ENCODE measurements at places on chromosomes 13 and 19.

DNA sequence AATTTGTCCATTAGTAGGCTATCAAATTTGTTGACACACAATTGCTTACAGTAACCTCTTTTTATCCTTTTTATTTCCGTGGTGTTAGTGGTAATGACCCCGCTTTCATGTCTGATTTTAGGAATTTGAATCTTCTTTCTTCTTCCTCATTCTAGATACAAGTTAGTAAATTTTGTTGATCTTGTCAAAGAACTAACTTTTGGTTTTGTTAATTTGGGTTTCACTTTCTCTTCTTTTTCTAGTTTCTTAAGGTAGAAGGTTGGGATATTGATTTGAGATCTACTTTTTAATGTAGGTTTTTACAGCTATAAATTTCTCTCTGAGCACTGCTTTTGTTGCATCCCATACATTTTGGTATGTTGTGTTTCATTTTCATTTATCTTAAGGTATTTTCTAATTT, 53.3 kb upstream of the SLC7A1 start:
- DNase-seq, result no peak

DNA sequence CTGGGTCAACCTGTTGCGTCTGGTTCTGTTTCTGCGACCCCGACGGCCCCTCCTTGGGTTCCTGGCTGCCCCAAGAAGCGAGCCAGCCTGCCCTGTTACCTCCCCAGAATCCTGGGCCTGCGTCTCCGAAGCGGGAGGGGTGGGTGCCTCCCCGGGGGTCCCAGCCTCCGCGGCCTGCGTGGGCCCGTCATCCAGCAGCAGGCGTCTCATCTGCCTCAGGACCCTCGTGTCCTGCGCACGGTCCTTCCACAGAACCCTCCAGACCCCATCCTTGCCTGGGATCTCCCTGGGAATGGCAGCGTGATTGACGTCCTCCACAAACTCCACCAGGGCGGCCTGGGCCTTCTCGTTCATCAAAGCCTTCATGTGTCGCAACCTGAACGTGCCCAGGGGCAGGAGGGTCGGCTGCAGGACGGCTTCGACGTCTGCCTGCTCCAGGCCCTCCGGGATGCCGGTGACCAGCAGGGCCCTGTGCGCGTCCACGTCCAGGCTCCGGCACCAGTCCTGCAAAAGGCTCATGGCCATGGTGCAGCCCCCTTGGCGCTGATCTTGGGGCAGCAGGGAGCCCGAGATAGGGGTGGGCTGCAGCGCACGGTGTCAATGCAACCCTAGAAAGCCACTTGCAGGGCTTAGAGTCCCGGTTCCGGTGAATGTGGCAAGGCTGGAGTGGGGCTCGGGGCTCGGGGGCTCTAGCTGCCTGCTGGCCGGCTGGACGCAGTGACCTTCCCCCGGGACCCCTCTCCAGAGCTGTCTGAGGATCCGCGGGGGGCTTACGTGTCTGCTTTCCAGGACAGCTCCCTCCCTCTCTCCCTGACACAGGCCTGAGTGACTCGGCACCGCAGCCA, 504 bp downstream of the PNMA8B start:
- DNase-seq, result no peak

DNA sequence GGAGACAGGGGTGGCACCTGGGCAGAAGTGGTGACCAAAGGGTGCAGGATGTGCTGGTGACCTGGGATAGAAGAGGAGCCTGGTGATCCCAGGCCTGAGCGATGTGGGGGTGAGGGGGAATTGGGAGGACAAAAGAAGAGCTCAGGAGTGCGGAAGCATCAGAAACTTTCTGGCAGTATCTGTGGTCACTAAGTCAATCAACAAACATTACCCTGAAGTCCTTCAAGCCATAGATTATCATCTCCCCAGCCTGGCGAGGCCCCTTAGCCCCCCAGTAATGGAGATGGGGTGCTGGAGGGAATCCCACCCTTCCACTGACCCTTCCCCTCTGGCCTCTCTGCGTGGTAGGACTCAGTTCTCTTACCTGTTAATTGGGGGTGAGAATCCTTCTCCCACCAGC, 10.5 kb downstream of the MEF2B start:
- no peak for DNase-seq

GRCh38 chr19:51430221-51430620, 12.8 kb upstream of the SIGLEC10 start:
- no peak for DNase-seq

DNA sequence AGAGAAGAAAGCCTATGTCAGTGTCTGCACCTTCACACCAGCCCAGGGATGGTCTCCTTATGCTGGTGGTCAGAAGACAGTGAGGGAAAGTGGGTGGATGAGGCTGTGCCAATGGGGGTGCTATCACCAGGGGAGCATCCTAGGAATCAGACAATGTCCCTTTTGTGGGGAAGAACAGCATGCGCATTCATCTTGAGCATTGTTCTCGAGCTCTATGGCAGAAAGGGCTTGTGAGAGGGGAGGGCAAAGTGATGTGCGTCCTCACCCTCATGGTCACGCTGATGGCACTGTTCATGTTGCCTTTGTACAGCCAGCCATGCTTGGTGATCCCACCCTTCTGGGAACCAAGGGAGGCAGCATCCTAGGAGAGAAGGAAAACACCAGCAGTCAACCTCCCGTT, 56.1 kb downstream of the DOCK9 start:
- no peak for DNase-seq

GRCh38 chr13:24271231-24271600, 38.2 kb upstream of the C1QTNF9 start:
- DNase-seq, result no peak

DNA sequence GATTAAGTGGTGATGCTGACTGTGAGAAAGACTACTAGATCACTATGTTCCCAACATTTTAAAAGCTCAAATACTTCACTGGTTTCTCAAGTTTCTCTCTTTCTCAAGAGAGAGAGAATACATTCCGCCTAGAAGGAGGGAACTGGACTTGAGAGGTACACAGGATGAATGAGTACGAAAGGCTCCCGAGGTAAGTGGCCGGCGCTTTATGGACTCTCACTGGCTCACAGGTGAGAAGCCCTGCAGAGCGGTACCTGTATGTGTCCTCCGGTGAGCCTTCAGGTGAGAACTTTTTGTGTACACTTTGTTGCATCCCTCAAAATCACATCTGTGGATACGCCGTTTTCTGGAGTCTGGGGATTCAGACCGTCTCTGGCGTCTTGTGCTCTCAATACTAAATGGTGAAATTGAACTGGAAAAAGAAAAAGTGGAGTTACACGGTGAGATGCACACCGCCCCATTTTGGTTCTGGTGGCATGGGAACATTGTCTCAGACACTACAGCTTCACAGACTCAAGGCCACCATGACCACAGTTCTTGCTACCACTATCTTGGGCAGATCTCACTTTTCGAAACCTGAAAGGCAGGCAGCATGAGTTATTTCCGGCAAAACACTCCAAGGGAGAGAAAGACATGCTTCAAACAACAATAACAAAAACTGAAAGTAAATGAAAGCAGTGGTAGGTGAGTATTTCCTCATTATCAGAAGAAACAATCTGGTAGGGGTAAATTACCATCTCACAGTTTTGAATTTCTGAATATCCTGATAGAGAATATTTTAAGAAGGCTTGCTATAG, 418.9 kb downstream of the KLF12 start:
- peak; percentile 41 for DNase-seq

- DNase-seq, result no peak
Observed at GRCh38 chr19:28691683-28692082, 521.3 kb downstream of the UQCRFS1 start.

DNA sequence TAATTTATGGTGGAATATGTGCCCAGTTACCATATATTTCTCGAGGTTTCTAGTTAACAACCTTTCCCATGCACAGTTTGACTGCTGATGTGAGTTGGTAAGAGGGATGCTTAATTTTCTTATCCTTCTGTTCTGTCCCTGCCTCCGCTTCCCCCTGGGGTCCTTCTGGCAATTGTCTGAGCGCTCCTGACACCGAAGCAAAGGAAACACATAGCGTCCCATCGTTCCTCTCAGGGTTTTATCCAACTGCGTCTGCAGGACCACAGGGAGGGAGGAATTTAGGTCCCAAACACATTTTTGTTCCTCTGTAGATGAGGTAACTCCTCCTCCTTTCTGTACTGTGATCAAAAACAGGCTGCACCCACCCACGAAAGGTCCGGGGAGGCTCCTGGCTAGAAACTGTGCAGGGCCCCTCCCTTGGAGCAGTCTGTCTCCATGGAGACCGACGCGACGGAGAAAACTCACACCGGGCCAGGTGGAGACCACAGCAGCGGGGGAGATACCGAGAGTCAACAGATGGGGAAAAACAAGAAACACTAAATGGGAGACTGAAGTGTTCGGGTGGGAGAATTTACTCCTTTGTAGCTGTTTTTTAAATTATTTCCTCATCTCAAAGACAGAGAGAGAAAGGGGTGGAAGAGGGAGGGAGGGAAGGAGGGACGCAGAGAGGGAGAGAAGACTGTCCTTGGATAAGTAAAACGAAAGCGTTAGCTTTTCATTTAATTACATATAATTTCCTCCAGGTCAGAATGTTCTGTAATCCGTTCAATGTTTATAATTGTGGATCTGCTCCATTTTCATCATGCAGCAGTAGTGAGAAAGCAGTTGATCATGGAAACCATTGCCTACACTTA, 191.8 kb upstream of the NBEA start:
- DNase-seq, result no peak

DNA sequence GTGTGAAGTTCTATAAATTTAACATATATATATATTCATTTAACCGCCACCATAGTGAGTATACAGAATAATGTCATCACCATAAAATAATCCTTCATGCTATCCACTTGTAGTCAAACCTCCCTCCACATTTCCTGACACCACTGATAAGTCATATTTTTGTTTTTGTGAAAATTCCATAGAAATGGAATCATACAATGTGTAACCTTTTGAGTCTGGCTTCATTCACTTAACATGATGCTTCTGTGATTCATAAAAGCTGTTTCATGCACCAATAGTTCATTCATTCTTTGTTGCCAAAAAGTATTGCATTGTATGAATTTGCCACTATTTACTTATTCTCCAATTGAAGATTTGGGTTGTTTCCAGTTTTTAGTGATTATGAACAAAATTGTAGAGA, 497.5 kb upstream of the PCDH20 start:
- DNase-seq, result no peak

DNA sequence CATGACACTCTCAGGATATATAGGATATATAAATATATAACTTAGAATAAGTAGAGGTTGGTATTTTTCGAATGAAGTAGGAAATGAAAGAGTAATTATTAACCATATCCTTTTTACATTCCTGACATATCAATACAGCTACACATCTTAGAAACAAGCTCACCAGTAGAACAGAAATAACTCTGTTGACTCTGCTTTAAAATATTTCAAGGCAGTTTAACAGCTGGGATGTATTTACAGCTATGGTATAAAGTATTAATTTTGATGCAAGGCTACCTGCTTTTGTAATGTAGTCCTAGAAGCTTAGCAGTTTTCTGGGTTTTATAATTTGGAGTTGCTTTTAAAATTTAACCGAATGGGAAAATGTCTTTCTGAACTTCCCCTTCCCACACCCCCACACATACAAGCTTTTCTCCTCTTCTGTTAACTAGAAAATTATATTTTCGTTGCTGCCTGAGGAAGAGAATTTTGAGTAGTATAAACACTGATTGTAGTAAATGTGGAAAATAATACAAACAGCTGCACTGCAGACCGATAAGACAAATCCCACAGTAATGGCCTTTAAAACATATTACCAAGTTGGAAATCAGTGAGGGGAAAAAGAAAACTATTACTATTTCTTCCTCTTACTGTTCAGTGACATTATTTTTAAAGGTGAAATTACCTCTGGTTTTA, 147.7 kb downstream of the GGACT start:
- DNase-seq, result no peak

- DNase-seq, result no peak
Observed at GRCh38 chr13:48043789-48044503, 6.4 kb downstream of the NUDT15 start.

DNA sequence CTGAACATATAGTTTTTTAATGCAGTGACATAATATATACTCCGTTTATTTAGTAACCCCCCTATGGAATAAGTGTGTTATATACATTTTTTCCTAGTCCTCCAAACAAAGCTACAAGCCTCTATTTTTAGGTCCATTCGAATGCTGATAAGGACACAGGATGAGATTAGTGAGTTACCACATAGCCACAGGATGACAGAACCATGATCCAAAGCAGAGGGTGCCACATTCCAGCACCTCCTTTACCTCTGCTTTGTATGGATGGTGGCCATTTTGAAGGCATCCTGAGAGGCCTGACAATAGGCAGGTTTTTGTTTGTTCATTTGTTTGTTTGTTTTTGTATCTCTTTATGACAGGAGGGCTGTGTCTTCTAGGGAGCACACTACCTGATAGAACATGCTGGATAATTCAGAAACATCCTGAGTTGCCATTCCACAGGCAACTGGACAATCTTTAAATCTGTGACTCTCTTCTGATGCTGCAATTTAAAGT, 186.3 kb downstream of the MTUS2 start:
- DNase-seq, result no peak

GRCh38 chr13:97945342-97945741, 8.1 kb upstream of the IPO5 start:
- DNase-seq, result no peak

DNA sequence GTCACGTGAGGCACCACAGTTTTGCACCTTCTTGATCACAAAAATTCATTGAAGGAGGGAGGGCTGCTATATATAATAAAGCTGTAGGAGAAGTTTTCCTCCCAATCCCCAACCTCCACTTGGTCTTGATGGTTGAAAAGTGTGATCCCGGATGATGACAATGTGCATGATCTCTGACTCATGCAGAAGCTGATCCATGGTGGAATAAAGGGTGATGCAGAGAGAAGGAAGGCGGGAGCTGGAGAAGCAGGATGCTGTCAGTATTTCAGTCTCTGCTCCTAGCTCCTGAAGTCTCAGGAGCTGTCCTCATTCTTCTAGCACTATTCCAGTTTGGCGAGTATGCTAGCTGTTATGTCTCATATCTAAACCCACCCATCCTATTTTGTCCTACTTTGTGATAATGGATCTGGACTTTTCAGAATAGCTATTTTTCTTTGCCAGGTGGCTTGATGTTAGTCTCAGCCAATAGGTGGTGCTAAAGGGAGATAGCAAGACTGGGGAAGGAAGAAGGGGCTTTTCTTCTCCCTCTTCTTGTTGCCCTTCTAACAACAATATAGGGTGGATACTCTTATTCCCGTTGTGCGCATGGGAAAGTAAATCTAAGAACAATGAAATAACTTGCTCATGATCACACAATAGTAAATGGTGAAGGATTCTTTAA, 65.6 kb upstream of the HTR2A start:
- DNase-seq, result no peak

GRCh38 chr13:107422421-107422820, 792.9 kb downstream of the LIG4 start:
- no peak for DNase-seq

- DNase-seq, result no peak
Observed at GRCh38 chr19:18789883-18790565, 1.1 kb downstream of the COMP start.
